Gastrocnemius medialis (tissue), 4 donors: ENCODE measurements at places on chromosomes 7 and 10.

- no peak for DNase-seq
These were observed 62.6 kb downstream of the DOCK4 start for GRCh38 chr7:112143582-112143981.

DNA sequence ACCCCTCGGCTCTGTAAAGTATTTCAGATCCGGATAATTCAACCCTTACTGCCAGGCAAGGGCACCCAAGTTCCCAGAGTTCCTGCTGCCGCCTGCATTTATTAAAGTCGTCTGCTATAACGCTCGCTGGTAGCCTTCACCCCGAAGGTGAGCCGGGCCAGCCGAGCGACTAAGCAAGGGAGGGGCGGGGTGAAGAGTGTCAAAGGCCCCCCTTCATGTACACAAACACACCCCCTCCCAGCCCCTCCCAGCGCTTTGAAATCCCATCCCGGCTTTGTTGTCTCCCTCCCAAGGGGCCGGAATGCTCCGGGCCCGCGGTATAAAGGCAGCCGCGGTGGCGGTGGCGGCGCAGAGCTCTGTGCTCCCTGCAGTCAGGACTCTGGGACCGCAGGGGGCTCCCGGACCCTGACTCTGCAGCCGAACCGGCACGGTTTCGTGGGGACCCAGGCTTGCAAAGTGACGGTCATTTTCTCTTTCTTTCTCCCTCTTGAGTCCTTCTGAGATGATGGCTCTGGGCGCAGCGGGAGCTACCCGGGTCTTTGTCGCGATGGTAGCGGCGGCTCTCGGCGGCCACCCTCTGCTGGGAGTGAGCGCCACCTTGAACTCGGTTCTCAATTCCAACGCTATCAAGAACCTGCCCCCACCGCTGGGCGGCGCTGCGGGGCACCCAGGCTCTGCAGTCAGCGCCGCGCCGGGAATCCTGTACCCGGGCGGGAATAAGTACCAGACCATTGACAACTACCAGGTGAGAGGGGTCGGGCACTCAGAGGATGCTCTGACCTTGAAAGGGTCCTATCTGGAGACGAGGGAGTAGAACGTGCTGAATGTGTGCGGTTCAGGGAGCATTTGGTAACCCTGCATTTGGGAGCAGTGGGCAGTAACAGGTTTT is at the start of gene DKK1:
DKK1 (plus strand) TSS at position 349 of the 889 bp plus-strand sequence; CDS start at position 503, 154 bp downstream.
- DNase-seq: peak; percentile 17

- no peak for DNase-seq
These were observed 97.7 kb downstream of the ALOX5 start for GRCh38 chr10:45471531-45472310.

GRCh38 chr7:99674995-99675742 is 4.6 kb downstream of the CYP3A5 start:
- no peak for DNase-seq

GRCh38 chr7:127390817-127391590 is 1.5 kb downstream of the ZNF800 start:
- DNase-seq: no peak

- no peak for DNase-seq
These were observed 50.7 kb downstream of the INPP5F start for GRCh38 chr10:119776536-119776935.

DNA sequence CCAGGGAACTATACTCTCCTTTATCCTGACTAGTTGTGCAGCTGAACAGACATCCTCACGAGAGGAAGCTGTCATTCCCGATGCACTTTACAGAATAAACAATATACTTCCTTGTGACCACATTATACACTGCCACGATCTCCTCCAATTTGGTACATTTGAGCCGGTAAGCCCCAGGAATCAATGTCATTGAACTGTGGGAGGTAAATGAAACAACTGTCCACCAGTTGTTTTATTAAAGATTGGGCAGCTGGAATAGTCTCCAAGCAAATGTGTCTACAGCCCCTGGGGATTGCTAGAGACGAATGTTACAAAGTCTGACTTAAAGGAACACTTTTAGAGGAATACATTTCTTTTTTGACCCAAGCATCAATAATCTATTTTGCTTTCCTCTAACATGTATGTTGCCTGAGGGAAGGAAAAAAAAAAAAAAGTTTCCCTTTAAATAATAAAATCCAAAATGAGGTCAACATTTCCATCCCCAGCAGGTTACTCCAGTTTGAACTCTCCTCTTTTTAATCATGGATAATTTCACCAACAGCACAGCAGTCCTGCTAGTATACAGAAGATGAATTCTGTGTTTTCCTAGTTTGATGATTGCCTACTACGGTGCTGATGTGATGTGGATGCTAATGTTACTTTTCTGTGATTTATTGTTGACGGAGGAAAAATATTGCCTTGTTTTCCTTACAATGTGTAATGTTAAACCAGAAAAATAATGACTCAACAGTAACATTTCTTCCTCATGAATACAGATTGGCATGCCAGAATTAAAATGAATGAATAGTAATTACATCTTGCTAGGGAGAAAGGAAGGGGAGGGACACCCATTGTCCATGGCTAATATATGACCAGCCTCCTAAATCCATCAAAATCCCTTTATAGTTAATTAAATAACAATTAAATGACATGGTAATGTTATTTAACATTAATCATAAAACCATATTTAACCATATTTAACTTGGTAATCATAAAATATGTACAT is 360.9 kb downstream of the NEBL start:
- no peak for DNase-seq

DNA sequence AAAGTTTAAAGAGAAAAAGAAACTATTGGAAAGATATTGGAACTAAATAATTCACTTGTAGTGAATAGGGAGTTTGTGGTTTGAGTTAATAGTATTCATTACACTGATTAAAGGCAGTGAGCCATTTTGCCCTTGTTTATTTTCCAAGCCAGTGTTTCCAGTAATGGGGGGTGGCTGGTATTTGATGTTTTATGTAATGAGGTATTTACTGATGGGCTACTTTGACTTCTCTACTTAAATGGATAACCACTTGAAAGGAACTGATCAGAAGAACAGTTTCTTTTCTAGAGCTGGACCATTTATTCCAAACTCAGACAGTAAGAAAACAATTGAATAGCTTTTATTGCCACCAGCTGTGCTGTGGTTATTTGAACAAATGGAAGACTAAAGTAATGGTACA is 227.0 kb upstream of the HDAC9 start:
- no peak for DNase-seq

DNA sequence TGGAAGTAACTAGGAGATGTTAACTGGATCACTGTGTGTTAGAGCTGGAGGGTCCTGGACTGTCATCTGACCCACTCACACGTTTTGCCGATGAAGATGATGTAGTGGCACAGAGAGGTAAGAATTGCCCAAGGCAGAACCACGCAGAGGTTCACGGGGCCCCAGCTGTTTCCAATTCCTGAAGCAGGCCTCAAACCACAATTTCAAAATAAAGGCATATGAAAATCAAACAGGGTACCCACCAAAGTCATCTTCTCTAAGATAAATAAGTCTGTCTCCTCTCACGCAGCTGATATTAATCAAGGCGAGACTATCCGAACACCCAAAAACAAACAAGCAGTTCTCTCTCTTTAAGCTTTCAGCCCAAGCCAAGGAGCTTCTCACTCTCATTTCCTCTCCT is 113.3 kb upstream of the JCAD start:
- no peak for DNase-seq

- no peak for DNase-seq
These were observed 50.5 kb downstream of the PRF1 start for GRCh38 chr10:70551971-70552422.

DNA sequence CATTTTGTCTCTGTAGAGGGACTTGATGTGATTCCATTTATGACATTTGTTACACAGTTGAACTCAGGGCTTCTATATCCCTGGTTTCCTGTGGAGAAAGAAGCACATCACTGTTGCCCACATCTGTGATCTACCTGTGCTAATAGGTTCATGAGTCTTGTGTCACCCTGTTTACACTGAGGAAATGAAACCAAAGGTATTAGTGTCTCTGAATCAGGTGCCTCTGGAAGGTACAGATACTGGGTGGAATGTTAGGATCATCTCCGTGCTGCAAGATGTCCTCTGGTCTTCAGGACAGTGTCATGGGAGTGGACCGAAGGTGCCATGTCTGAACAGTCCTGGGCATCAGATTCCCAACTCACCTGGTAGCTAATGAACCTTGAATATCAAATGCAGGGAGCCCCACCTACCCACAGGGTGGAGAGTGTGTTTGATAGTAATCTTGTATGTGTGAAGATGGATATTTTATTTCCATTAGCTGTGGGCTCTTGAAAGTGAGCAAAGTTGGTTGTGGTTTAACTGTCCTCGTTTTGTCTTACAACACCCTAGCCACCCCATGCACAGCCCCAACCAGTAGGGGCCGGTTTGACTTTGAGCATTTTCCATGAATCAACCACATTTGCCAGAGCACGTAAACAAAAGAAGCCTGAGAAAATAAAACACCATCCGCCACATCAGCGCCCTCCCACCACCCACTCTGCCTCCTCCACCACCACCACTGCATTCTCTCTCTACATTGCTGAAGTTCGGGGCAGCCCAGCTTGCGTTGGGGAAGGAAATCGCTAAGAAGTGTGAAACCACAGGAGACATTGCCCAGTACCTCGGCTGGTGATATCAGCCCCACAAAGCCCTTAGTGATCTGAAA is 40.7 kb downstream of the TARP start:
- peak; percentile 24 for DNase-seq

GRCh38 chr10:121695731-121696464 is 97.7 kb upstream of the FGFR2 start:
- no peak for DNase-seq

DNA sequence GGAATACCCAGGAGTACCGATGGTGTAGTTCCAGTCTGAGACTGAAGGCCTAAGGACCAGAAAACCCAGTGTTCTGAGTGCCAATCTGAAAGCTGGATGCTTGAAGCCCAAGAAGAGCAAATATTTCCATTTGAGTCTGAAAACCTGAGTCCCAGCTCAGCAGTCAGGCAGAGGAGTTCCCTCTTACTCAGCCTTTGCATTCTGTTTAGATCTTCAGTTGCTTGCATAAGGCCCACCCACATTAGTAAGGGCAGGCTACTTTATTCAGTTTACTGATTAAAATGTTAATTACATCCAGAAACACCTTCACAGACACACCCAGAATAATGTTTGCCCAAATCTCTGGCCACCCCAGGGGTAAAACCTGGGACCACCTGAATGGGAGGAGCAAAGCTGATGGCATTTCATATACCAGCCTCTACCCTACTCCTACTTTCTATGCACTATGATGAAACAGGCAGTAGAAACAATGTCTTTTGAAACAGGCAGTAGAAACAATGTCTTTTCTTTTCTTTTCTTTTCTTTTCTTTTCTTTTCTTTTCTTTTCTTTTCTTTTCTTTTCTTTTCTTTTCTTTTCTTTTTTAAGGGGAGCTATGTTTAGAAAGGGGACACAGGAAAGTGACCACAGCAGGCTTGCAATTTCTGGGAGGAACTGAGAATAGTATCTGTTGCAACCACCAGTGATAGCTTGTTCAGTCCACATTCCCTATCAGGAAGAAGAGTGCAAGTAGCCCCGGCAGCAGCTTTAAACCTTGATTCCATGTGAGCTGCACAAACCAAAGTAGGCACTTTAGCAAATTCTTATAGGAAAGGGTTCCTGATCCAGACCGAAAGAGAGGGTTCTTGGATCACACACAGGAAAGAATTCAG is 30.6 kb downstream of the FAM237B start:
- no peak for DNase-seq

DNA sequence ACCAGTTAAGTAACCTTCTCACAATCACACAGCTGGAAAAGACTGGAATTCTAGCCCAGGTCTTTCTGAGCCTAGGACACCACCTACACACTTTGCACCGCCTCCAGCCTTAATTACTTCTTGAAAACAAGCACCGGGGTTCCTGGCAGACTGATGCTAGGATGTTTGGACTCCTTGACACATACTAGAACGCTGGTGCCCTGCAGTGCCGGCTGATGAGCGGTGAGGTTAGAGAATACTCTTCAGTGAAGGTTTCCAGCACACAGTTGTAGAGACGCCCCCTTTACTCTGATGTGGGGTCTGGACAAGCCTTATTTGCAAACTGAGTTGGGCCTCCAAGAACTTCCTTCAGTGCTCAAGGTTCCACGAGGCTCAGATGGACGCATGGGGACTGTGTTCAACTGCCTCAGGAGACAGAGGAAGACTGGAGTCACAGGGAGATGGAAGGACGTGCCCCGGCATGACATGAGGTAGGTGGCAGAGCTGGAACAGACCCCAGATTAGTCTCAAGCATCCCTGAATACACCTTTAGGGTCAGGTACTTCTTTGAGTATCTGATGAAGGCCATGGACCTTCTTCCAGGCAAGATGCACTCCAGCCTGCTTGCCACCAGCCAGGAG is 89.6 kb downstream of the COBL start:
- DNase-seq: no peak

- DNase-seq: no peak
These were observed 57.7 kb downstream of the PYROXD2 start for GRCh38 chr10:98357194-98357822.

- no peak for DNase-seq
These were observed 141.7 kb upstream of the SHH start for GRCh38 chr7:155953781-155954549.

GRCh38 chr10:73874267-73875138 is at the start of gene CAMK2G:
Gene CAMK2G, minus strand, starts transcription at chr10:73874555. Its CDS starts 94 bp downstream, at chr10:73874461.
- DNase-seq: peak; percentile 77

GRCh38 chr7:112678626-112679025 is 111.6 kb downstream of the TMEM168 start:
- DNase-seq: no peak

DNA sequence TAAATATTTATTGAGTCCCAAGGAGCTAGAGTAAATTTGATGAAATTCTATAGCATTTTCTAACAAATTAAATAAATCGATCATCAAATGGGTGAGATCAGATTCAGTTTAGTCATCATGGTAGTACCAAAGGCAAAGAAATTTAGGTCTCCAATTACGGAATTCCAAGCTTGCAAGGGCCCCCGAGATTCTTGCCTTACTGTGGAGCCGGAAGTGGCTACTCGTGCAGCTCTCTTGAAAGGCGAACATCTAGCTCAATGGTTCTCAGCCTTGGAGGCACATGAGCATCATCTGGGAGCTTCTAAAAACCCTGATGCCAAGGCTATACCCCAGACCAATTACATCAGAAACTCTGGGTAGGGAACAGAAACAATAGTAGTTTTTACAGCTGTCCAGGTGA is 117.9 kb upstream of the PRR15 start:
- DNase-seq: no peak

DNA sequence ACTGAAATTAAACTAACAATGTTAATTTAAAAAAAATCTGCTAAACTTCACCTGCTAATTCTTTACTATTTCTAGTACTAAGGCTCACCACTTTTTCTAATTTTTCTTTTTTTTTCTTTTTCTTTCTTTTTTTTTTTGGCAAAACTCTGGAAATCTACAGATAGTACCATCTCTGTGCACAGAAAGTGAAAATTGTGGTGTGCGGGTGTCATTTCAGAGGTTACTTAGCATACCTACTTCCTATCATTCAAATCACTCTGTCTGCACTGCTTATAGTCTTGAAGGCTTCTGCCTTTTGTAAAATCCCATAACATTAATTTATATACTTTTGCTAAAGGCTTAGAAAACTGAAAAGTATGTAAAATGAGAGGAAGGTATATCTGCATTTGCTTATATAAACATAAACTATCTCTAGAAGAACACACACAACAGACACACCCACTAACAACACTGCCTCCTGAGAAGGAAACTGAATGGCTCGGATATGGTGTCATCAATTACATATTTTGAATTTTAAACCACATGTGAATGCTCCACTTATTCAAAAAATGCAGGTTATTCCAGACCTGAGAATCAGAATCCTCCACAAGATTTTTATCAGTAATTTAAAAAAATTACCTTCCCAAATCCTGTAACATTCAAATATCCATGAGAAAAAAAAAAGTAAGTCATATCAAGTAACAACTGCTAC is 229.5 kb downstream of the PARD3 start:
- DNase-seq: no peak
